ENCODE measurements at places on chromosomes 7 and 10. TPM values are rescaled to one million over a fixed set of nuclear protein-coding genes. Genes with fewer than 3 reads are reported as not detected.
A peak's percentile ranks its signal among the peaks of the same experiment; 100 is the strongest.

- DNase-seq, result peak; percentile 81
Measured at GRCh38 chr10:88728107-88728763, 22.2 kb downstream of the LIPK start.

- DNase-seq, result no peak
Measured at GRCh38 chr10:125156739-125157480, 3.5 kb downstream of the CTBP2 start.

The HK1 gene
- total RNA-seq, result 143 TPM

DNA sequence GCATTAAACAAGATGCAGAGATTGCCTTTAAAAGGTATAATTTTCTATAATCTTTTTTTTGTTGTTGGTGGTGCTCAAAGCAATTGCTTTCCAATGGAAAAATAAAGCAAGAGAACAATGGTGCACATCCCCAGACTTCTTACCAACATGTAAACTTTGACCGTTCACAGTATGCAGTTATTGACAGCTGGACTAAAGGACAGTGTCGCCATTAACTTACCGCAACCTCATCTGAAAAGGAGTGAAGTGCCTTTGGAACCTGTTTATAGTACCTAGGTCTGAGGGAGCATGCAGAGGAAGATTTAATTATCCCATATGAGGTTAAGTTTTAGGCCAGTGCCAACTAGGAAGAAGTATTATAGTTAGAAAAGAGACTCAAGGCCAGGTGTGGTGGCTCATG is 654.5 kb downstream of the PARD3 start:
- DNase-seq, result no peak

DNA sequence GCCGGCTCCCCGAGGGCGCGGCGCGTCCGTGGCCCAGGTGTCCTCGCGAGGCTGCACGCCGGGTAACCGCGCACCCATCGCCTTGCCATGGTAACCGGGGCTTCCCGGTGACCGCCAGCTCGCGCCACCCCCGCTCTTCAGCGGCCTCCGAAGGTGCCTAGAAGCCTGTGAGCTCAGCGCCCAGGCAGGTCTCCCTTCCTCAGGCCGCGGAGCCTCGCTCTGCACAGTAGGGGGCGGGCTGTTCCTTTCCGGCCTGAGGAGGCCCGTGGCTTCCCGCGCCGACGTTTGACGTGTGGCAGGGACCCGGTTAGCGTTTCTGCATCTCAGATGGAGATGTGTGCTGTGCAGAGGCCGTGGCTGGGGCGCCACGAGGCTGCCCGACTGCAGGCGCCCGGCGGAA is 117.1 kb downstream of the DYNC2I1 start:
- DNase-seq, result peak; percentile 72

GRCh38 chr7:74372511-74373111 is 81.1 kb upstream of the GTF2IRD1 start:
- no peak for DNase-seq

DNA sequence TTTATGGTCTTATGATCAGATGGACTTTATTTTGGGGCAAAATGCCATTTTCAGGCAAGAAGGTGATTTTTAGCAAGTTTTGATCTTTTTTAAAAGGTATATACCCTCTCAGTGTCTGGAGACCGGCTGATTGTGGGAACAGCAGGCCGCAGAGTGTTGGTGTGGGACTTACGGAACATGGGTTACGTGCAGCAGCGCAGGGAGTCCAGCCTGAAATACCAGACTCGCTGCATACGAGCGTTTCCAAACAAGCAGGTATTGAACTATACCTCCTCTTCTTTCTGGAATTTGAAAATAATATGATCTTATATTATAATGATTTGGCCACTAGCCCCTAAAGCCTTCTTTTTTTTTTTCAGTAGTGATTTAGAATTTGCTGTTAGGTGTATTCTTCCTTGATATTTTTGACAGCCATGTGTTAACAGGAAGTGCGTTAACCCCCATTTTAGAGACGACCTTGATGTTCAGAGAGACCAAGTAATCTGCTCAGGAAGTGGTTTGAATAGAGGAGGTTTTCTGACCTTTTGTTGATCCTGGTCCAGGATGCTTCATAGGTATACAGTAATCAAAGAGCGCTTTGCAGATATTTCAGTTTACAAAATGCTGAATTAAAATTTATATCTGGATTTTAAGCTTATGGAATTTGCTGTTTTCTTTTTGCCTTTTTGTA is 6.2 kb downstream of the BUB3 start:
- DNase-seq, result no peak

The PROSER2 gene
- 1.6 TPM for total RNA-seq
